ENCODE measurements at places on chromosomes 3 and 15.

- DNase-seq: no peak
Observed at GRCh38 chr15:73244333-73244732, 124.4 kb downstream of the HCN4 start.

- DNase-seq: no peak
Observed at GRCh38 chr3:80094589-80094988, 326.8 kb upstream of the ROBO1 start.

DNA sequence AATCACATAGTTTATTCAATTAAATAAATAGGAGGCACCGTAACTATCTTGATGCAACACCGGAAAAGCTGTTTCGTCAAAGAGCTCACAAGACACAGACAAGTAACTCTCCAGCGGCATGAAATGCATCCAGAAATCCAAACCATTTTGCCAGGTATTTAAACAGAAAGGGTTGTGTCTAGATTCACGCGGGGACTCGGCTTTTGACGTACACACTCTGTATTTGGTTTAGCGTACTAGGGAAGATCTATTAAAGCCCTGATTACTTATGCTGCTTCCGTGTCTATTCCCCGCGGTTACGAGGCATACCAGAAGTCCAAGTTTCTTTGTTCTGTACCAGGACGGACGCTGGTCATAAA, 718 bp downstream of the BNIP2 start:
- DNase-seq: peak; percentile 4

DNA sequence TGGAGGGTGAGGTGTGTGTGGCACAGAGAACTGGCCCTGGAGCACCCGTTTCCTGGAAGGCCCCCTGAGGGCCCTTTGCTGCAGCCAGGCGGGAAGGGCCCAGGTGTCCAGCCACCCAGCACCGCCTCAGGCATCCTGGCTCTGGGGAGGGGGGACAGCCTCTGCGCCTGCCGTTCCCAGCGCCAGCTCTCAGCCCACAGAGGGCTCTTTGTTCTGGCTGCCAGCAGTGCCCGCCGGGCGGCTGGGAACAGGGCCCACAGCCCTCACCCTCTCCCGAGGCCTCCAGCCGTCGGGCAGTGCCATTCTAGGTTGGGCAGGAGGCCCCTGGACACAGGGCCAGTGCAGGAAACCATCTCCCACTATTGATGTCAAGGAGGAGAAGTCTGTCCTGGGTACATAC, 8.3 kb downstream of the SLC38A3 start:
- no peak for DNase-seq

- no peak for DNase-seq
Observed at GRCh38 chr15:52290800-52291199, 4.8 kb downstream of the MYO5C start.

- no peak for DNase-seq
Observed at GRCh38 chr15:64191971-64192830, 29.4 kb upstream of the PPIB start.

- DNase-seq: no peak
Observed at GRCh38 chr3:146739203-146739671, 134.1 kb upstream of the PLSCR5 start.

DNA sequence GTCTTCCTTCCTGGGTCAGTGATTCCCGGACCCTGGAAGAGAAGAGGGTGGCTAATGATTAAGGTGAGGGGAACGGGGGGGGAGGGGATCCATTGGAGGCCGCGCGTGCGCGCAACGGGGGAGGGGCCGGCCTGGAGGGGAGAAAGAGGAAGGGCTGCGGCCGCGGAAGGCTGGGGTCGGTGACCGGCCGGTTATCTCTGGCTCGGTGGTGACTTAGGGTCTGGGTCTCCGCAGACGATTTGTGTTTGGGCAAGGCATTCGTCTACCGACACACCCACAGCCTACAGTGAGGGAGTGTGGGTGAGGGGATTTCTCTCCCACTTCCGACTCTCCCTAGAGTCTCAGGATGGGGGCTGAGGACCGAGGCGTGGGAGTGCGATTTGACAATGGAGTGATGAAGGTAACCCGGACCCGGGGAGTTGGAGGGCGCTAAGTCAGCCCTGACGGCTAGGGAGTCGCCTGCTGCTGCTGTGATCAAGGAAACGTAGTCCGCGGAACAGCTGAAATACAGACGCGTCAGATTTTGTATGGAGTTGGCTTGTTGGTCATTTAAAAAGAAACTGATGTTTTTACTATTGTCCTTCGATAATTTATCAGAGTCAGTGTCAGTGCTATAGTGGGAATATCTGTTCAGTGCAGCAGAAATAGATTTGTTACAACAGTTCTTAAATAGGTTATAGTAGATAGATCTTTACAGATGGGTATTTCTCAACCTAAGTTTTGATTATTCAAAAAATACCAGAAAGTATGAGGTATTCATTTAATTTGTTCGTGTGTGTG, 733 bp downstream of the RNF111 start:
- DNase-seq: peak; percentile 58
